ENCODE measurements at places on chromosomes 6 and 20.

GRCh38 chr20:9072861-9073500, 4.1 kb downstream of the PLCB4 start:
- no peak for DNase-seq

DNA sequence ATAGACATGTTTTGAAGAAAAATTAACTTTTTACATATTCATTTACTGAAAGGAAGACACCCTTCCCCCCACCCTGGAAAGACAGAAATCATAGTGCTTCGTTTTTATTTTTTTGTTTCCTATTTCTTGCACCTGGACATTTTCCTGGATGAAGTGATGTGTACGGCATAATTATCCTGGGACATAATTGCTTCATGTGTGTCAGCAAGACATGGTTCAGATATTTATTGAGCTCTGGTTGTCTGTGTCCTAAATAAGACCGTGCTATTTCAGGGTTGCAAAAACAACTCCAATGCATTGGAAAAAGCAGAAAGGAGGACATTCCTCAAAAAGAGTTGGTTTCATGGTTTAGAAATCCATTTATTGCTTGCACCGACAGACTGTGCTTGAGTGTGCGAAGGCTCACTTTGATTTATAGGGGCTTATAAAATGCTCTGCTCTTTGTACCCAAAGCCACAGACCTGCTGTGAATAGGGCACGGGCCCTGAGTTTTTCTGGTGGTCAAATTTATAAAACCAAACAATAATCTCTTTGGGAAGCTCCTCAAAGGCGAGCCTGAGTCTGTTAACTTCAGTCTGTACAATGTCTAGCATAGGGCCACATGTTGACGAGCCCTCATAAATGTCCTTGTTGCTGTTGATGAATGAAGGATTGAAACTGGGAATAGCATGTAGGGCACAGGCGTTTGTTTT, 179.5 kb downstream of the SOX4 start:
- DNase-seq: no peak

DNA sequence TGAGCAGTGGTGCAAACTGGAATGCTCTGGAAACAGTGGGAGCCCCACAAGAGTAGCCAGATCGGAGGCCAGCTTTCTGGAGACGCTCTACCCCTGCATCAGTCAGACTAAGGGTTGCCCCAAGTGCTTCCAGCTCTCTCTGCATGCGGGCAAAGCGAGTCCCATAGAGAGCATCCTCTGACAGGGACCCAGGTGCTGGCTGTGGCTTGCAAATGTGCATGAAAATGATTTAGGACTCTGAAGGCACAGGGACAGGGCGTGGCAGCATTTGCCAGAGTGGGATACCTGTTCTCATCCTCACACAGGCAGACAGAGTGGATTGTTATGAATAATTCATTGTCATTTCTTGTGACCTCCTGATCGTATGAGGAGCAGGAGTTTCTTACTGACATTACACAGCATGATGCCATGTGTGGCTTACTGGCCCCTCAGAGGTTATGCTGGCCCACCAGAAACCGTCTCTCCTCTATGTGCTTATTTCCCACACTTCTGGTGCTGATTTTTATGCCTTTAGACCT, 10.3 kb downstream of the RIN2 start:
- DNase-seq: no peak

DNA sequence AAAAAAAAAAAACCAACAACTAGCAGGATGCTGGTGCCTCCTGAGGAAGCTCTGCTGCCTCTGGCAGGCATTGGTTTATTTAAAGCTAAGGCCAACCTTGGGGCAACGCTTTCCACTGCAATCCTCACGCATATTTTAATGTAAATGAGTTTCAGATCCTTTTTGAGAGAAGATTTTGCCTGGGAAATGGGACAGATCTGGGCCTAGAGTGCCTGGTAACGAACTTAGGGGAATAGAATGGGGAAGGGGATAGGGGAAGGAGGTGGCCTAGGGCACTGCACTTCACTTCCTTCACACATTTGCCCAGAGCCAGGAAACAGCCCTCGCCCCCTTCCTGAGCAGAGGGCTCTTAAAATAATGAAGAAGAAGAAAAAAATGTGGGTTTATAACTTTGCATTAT, 132.7 kb upstream of the TMEM170B start:
- DNase-seq: peak; percentile 67
